Right cardiac atrium (tissue), 5 donors: ENCODE measurements at places on chromosomes 13 and 19.

DNA sequence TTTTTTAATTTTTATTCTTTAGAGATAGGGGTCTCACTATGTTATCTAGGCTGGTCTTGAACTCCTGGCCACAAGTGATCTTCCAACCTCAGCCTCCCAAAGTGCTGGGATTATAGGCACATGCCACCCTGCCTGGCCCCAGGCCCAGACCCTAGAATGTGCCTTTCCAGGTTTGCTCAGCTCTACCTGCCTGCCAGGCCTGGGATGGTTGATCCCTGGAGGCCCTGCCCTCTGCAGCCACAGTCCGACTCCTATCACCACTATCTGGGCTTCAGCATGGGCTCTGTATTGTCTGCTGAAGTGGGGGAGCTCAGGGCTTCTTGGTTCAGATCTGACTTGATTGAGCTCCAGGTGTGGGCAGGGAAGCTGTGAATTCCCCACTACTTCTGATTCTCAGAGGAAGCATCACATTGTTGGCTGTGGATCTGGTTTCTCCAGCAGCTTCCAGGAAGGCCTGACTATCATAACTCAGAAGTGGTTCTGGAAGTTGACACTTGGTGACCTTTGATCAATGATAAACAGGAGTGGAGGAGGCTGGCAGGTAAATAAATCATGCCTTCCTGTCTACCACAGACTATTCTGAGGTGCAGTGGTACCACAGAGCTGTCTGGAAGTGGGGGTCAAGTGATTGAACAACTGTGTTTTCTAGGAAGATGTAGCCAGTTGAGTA is 71.9 kb downstream of the OLFM4 start:
- DNase-seq = no peak

- DNase-seq = no peak
These were observed 95.2 kb downstream of the USP12 start for GRCh38 chr13:27076421-27076820.

GRCh38 chr13:108069521-108070210 is 145.7 kb downstream of the LIG4 start:
- DNase-seq = no peak

DNA sequence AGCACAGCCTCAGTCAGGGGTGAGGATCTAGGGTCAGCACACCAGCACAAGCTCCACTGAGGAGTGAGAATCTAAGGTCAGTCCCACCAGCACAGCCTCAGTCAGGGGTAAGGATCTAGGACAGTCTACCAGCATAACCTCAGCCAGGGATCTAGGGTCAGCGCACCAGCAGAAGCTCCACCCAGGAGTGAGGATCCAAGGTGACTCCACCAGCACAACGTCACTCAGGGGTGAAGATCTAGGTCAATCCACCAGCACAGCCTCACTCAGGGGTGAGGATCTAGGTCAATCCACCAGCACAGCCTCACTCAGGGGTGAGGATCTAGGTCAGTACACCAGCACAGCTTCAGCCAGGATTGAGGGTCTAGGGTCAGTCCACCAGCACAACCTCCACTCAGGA is 64.5 kb downstream of the RAB20 start:
- DNase-seq = no peak

DNA sequence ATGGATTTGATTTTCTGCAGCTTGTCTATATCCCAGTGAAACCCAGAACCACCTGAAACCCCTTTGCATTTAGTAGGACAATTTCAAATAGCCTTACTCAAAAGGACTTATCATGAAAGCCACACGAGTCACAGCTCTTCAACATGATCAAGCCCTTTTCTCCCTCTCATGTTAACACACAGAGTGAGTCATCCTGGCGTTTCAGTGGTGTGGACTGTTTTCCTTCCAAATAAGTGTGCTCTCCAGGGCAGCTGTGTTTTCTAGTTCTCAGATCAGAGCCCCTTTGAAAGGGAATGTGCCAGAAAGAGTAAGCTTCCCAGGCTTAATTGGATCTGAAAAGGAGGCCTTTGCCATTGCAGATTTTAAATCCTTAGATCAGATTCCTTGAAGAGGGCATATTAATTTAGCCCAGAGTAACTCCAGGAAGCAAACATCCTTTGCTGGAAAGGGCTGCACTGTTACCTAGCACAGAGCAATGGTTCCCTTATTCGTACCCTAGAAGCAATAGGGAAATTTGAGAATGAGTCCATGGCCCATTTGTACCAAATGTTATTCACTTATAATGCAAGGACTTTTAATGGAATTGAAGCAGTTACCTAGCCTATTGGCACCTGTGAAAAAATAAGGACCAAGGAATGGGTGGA is 51.3 kb downstream of the ERICH6B start:
- no peak for DNase-seq

- DNase-seq = no peak
These were observed 11.8 kb downstream of the HAUS8 start for GRCh38 chr19:17063428-17063827.

GRCh38 chr13:73765651-73766384 is 368.4 kb downstream of the KLF12 start:
- peak; percentile 72 for DNase-seq

GRCh38 chr13:62887046-62887445 is 1471.4 kb upstream of the PCDH20 start:
- DNase-seq = no peak

DNA sequence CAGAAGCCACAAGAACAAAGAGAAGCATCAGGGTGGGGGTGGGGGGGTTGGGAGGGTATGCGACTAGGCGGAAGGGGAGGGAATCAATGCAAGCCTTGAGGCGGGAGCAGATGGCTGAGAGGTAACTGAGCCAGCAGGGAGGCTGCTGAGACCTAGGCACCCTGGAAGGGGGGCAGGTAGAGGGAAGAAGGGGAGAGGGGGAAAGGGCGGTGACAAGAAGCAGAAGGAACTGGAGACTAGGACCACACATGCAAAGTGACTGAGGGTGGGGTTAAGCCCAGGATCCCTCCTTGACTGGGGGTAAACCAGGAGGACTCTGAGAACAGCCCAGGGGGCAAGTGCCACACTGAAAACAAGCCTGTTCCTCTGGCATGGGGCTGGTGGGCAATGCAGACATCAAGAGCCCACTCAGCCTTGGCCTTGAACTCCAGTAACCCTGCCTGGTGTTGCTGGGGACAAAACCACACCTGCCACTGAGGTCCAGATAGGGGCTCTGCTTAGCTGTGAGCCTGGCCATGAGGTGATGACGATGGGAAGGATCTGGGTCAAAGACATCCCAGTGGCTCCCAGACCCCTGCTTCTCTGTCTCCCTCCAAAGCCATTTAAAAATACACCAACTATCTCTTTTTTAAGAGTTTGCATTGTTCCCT is 20.3 kb downstream of the OPA3 start:
- no peak for DNase-seq
